Left lung (tissue), 14 donors: ENCODE measurements at places on chromosomes 1 and 21.
A peak's percentile ranks its signal among the peaks of the same experiment; 100 is the strongest.

- no peak for DNase-seq
These were observed 12.7 kb upstream of the GADD45A start for GRCh38 chr1:67672260-67672803.

DNA sequence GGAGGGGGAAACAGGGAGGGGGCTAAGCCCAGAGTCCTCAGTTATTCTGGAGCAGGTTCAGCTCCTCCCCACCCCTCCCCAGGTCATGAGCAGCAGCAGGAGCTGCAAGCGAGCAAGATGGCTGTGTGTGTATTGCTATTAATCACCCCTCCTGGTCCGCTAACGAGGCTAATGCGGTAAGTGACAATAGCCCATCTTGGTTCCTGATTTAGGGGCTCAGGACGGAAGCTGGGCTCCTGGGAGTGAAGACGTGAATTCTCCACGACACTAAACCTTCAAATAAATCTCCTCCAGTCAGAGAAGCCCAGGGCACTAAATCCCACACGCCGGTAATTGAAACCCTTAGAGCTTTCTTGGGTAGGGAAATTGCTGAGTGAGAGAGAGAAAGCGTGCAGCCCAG, 76.1 kb downstream of the TMEM53 start:
- no peak for DNase-seq

- DNase-seq: no peak
These were observed 6.0 kb downstream of the FCRLB start for GRCh38 chr1:161727256-161727924.

DNA sequence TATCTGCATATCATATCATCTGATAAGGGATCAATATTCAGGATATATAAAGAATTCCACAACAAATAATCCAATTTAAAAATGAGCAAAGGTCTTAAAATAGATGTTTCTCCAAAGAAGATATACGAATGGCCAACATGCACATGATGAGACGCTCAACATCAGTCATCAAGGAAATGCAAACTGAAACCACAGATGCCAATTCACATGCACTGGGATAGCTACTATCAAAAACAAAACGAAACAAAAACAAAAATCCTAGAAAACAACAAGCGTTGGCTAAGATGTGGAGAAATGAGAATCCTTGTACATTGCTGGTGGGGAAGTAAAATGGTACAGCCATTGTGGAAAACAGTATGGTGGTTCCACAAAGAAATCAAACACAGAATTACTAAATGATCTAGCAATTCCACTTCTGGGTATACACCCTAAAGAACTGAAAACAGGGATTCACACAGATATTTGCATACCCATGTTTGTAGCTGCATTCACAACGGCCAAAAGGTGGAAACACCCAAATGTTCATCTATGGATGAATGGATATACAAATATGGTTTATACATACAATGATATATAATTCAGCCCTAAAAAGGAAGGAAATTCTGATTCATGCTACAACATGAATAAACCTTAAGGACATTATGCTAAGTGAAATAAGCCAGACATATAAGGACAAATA, 79.4 kb downstream of the PCSK9 start:
- no peak for DNase-seq

GRCh38 chr1:165383067-165383466, 26.6 kb upstream of the LMX1A start:
- no peak for DNase-seq

DNA sequence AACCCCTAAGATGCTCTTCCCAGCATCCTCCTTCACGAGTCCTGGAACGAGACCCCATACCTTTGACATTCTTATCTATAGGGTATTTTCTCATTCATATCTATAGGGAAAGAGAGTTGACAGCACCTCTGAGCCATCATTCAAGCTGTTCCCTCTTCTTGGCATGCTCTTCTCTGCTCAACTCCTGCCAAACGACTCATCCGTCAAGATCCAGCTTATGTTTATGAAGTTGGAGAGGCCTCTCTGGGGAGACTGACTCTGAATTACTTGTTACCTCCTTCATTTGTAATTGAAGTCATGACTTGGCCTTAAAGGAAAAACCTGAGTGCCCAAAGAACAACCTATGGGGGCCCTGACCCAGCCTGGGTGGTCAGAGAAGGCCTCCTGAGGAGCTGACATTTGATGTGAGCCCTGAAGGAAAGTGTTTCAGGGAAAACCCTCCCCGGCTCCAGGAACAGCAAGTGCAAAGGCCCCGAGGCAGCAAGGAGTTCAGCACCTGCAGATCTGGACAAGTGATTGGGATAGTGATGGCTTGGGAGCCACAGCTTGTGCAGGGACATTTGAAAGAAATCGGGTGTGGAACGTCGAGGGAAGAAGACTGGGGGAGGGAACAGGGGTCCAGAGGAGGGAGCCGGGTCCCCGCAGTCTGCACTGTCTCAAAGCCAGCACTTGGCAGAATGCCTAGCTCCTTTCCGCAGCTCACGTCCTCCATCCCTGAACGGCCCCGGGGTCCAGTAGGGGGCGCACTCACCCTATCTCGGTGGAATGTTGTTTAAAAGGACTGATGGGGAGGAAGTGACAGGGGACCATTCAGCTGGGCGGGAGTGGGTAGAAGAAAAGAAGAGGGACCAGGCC, 14.0 kb upstream of the CDA start:
- DNase-seq: peak; percentile 84

DNA sequence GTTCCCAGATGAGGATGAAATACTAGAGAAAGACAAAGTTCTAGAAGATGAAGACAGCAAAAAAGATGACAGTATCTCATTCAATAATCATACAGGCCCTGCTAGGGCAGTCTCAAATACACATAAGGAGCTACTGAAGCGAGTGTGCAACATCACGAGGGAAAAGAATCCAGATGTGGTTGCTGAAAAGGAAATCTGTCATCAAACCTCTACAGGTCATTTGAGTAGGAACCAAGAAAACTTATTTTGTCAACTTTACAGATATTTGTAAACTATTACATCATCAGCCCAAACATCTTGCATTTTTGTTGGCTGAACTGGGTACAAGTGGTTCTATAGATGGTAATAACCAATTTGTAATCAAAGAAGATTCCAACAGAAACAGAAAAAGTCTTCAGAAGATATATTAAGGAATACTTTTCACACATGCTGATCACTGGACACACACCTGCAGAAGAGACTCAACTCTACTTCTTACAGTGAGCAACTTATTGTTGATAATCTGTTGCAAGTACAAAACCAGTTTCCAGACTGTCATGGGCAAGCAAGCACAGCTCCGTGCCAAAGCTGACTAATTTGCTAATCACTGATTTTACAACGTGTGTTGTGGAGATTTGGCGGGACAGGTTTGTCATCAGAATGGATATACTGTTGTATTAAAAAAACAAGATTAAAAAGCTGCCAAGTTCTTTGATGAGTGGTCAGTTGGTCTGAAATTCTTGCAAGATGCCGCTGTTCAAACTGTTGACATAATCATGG, 42.1 kb downstream of the TRIM33 start:
- DNase-seq: no peak

DNA sequence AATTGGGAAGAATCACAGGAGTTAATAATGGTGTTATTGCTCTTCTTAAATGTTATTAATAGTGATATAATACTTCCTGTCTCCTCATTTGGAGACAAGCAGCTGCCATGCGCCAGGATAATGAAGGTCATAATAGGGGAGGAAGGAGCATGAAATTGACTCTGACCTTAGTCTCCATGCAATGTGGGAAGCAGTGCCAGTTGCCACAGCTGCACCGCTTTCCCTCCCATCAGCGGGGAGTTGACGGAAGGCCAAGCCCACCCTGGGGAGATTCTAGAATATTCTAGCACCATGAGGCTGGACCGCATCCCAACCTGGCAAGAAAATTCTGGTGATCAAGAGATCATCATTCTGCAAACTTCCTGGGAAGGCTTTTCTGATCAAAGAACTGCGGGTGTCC, 11.0 kb upstream of the OLIG1 start:
- DNase-seq: no peak
